H54 (cell line): ENCODE measurements at places on chromosomes 6 and 20.

GRCh38 chr6:4802312-4802935, 26.2 kb downstream of the CDYL start:
- no peak for DNase-seq

DNA sequence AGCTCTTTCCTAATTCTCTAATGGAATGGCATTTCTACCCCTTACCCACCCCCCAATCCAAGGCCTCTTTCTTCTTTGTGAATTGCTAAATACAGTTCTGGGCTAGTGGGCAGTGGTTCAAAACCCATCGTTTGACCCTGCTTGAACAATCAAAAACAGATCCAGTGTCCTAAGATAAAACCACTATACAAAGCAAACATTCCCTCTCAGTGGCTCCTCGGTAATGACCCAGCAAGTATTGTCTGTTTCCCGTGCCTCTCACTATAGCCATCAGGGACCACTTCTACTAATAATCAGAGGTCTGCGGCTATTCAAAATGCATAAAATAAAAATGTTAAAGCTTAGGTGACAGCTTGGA, 143.5 kb upstream of the AKAP12 start:
- DNase-seq: no peak

GRCh38 chr6:54559136-54559535, 250.9 kb downstream of the TINAG start:
- no peak for DNase-seq

DNA sequence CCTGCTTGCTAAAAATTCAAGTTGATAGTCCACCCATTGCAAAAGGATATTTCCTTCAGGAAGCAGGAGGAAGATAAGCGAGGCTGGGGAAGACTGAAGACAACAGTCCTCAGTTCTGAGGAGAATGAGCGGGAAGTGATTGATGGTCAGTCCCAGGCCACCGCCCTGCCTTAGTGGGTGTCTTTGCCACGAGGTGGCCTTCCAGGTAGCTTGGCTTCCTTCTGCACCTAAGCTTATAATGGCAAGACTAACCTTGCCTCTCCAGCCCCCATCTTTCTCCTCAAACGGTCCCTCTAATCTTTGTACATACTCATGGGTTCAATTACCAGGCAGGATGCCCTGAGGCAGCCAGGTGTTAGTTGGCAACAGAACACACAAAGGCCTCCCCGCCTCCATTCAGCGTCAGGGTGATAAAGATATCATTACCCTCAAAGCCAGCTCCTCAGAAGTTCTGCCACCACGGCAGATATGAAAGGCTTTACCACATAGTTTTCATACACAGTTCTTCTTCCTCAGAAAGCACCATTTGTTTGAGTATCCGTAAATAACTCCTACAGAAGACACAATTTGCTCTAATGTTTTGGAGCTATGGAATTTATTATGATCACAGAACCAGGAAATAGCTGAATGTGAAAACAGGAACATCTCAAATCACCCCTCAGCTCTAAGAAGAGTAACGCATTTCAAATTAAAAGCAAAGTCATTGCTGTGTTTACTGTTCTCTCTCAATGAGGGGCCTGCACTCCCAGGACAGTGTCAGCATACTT, 249.4 kb downstream of the ATXN1 start:
- no peak for DNase-seq

GRCh38 chr6:170129691-170130171, 161.1 kb downstream of the DLL1 start:
- DNase-seq: no peak

GRCh38 chr20:17859002-17859615, 109.5 kb downstream of the SNX5 start:
- no peak for DNase-seq

GRCh38 chr6:167590193-167590592, 236.5 kb upstream of the AFDN start:
- no peak for DNase-seq

DNA sequence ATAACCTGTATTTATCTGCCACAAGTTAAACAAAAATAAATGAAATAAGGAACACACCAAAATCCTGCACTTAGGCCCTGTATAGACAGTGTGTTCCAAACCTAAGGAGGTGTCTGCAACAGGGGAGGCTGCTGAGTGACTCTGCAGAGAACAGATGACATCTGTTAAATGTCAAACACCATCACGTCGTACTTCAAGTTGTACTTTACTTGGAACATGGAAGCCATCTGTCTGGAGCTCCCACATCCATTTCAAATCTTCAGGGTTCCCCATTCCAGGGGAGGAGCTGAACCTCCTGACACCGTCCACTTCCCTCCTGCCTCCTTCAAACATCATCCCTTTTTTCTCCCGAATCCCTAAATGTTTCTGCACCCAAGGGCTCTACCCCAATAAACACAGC, 1.8 kb upstream of the MAP7 start:
- DNase-seq: no peak

GRCh38 chr6:40957616-40958492, 81.2 kb downstream of the UNC5CL start:
- DNase-seq: peak; percentile 55

GRCh38 chr6:21181866-21182265, 411.7 kb upstream of the SOX4 start:
- no peak for DNase-seq

DNA sequence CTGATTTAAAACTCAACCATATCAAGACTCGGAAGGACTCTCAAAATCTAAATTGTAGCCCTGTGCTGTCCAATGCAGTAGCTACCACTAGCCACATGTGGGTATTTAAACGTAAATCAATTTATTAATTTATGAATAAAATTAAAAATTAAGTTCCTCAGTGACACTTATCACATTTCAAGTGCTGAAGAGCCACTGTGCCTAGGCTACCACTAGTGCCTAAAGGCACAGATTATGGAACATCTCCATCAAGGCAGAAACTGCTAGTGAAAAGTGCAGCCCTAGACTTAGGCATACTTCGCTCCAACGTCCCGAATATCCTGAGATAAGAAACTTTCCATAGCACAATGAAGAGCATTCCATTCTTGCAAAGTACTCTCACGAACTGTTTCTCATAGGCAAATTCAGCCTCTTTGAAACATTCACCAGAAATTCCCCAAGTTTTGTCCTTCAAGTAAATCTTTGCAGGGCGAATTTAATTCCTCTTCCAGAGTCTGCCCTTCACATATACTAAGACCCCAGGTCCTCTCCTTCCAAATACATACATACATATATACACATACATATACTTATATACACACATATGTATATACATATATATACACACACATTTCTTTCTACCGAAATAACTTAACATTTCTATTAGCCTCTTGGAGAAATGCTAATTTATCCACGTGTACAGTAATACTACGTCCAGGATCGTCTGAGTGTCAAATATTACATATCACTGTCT, 1.3 kb downstream of the SUPT3H start:
- no peak for DNase-seq

DNA sequence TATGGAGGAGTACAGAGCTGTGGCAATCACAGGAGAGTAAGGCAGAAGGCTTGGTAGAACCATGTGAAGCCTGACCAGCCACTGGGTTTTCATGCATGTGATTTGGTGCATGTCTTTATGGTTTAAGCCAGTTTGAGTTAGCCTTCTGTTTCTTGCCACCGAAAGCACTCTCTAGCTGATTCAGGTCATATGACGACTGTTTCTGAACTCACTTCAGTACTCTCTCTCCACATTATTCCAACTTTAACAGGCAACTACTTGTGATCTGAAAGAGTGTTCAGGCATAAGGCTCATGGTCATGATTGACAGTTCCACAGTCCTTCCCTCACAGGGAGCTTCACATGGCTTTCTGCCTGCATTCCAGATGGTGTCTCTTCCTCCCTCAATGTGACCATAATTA, 63.3 kb upstream of the TAB2 start:
- no peak for DNase-seq
